Nephron progenitor cell (in vitro differentiated cells): ENCODE measurements at places on chromosomes 4 and X.
A peak's percentile ranks its signal among the peaks of the same experiment; 100 is the strongest.

DNA sequence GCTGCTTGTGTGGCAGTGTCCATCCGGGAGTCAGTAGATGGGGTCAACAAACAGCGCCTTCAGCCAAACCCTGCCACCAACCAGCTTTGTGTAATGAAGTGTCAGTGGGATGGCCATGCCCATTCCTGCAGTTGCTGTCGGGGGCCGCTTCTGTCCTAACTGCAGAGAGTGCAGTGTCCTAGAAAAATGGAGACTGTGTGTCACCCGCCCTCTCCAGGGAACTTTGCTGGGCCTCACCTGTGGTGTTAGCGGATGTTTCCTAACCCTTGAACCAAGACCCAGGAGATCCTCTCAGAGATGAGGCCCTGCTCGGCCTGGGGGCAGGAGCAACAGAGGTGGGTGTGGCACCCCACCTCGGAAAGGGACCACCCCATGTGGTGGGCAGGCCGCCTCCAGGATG, 35.3 kb upstream of the HGFAC start:
- no peak for DNase-seq

DNA sequence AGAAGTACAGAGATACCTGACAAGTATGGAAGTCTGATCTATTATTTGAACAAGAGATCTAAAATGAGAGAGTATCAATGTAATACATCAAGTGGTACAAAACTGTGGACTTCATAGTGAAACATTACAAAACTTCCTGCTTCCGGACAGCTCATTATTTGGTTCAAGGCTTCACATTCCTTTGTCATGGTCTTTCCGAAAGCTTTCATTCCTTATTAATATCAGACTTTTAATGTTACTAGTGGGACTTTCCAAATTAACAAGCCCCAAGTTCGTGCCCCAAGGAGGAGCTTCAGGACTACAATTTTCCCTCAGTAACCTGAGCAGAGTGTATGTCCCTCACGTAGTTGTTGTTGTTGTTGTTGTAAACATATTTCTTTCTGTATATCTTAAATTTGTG, 1.2 kb downstream of the CHIC2 start:
- DNase-seq = no peak

DNA sequence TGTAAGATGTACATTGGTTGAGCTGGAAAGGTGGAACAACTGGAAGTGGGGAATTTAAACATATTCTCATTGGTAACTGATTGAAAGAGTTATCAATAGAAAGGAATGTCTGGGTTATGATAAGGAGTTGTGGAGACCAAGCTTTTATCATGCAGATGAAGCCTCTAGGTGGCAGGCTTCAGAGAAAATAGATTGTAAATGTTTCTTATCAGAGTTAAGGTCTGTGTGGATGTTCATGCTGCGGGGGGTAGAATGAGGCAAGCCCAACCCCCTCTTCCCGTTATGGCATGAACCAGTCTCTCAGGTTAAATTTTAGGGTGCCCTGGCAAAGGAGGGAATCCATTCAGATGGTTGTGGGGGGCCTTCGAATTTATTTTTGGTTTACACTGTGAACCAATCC, 16.0 kb downstream of the ARSD start:
- DNase-seq = no peak

GRCh38 chrX:38675856-38676255, 114.5 kb downstream of the TSPAN7 start:
- no peak for DNase-seq

- no peak for DNase-seq
Measured at GRCh38 chrX:13923845-13924244, 105.8 kb downstream of the GEMIN8 start.

DNA sequence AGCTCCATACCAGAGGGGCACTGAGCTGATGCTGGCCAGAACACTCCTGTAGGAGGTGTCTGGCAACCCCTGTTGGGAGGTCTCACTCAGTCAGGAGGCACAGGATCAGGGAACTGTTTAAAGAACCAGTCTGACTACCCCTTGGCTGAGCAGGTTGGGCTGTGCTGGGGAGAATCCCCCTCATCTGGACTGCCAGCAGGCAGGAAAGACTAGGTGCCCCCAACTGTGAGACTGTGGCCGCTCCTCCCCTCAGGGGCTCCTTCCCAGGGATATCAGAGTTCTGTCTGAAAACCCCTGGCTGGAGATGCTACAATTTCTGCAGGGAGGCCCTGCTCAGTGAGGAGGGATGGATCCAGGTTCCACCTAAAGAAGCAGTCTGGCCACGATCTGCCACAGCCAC, 245.3 kb downstream of the MAPK10 start:
- DNase-seq = no peak

DNA sequence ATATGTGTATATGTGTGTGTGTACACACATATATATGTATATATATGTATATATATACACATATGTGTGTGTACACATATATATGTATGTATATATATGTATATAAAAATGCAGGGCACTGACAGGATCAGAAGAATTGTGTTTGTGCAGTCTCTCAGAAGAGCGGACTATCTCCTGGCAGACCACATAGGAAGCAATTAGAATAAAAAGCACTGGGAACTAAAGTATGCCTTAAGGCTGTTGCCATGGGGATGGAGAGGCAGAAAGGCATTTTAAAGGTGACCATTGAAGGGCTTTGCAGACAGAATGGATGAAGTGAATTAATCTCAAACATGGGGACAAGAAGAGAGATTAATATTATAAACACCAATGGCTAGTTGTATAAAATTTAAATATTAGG, 33.7 kb upstream of the USP51 start:
- no peak for DNase-seq

- DNase-seq = no peak
Measured at GRCh38 chr4:70946939-70947338, 44.8 kb downstream of the MOB1B start.

GRCh38 chrX:135384161-135384836, 37.4 kb upstream of the SMIM10L2A start:
- DNase-seq = no peak

DNA sequence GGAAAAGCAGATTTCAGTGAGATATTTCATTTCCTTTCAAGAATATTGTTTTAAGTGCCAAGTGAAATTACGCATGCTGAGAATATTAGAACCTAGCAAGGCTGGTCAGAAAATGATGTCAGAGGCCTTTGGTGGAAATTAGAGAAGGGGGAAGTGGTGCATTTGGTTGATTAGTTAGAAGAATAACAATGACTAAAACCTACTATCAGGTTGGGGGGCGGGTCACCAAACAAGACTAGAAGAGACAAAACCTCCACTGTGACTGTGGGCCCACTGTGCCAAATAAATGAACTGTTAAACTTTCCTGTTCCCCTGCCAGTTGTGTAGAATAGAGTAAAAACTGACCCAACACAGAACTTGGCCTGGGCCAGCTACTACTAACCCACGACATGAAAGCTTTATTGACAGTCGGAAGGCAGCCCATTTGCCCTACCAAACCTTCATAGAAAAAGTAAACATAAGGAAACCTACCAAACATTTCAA, 2.9 kb downstream of the RAPGEF2 start:
- peak; percentile 1 for DNase-seq

DNA sequence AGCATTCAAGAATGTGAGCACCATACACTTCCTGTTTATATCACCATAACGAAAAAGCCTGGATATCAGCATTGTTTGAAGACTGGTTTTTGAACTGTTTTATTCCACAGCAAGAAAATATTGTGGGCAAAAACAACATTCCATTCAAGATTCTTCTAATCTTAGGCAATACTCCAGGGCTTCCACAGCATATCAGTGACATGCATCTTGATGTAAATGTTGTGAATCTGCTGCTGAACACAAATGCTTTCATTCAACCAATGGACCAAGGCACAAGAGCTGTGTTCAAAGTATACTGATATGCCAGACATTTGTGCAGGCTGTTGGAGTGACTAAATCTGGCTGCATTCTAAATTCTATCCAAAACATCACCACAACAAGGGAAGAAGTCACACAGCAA, 260.1 kb upstream of the ETNPPL start:
- DNase-seq = no peak

DNA sequence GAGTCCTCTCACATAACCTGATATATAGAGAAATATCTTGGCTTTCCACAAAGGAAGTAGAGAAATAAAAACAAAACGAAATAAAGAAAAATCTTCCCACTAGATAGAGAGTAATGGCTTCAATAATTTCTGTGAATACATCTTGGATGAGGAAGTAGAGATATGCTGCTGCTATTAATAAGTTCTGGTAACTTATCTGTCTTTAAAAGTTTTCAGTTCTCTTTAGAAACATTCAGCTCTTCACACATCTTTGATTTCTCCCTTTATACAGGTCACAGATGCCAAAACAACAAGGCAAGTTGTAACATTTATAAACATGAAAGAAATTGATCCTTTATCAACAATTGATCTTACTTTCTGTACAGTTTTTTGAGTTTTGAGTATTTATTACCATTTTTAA, 615.8 kb downstream of the TRAM1L1 start:
- DNase-seq = no peak

GRCh38 chrX:40581336-40581920, 658 bp downstream of the ATP6AP2 start:
- DNase-seq = no peak

- no peak for DNase-seq
Measured at GRCh38 chr4:184265546-184266351, 48.1 kb upstream of the ENPP6 start.

DNA sequence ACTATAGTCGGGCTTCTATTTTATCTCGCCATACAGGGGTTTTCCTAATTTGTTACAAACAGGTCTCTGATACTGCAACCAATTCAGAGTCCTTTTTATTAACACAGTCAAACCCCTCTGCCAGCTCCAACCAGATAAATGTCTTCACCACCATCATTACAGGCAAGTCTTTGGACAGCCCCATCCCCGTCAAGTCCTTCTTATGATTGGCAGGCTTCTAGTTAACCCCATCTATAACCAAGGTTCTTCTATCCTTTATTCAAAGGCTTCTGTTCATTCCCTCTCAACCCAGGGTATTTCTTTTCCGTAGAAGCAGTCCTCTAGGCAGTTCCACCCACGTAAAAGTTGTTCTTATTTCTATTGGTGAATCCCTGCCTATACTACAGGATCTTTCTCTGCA, 29.9 kb upstream of the FOXR2 start:
- DNase-seq = no peak

DNA sequence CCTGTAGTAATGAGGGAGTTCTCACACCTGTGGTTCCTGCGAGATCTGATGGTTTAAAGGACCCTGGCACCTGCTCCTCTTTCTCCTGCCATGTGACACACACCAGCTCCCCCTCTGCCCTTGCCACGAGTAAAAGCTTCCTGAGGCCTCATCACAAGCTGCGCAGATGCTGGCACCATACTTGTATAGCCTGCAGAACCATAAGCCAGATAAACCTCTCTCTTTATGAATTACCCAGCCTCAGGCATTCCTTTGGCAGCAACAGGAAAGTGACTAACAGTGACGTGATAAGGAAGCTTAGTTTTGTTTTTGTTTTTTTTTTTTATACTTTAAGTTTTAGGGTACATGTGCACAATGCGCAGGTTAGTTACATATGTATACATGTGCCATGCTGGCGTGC, 130.9 kb downstream of the AFAP1 start:
- no peak for DNase-seq

GRCh38 chrX:42739741-42740140, 38.2 kb downstream of the PPP1R2C start:
- DNase-seq = no peak

DNA sequence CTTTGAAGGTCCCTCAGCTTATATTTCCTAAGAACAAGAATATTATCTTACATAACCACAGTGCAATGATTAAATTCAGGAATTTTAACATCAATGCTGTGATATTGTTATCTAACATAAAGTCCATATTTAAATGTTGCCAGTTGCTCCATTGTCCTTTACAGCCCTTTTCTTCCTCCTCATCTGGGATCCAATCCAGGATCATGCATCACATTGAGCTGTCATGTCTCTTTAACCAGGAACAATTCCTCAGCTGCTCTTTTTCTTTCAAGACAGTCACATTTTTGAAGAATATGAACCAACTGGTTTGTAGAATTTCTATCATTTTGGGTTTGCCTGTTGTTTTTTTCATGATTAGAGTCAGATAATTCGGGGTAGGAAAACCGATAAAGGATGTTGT, 12.0 kb downstream of the TMSB4X start:
- no peak for DNase-seq

DNA sequence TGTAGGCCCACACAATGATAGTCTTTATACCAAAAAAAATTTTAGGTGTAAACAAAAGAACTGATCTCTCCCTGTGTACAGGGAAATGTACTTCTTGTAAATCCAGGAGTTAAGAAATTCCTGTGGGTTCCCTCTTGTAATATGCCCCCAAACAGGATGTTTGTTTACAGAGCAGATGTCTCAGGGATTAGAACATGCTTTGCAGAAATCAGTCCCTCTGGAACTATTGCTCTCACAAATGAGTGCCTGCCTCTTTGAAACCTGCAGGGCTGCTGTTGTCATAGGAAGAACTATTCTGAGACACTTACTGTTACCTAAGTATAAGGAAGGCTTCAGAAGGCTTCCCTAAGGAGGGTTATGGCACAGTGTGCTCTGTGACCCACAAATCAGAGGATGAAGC, 35.6 kb downstream of the PAK3 start:
- no peak for DNase-seq

GRCh38 chrX:87140800-87141483, 376.7 kb upstream of the KLHL4 start:
- DNase-seq = no peak

DNA sequence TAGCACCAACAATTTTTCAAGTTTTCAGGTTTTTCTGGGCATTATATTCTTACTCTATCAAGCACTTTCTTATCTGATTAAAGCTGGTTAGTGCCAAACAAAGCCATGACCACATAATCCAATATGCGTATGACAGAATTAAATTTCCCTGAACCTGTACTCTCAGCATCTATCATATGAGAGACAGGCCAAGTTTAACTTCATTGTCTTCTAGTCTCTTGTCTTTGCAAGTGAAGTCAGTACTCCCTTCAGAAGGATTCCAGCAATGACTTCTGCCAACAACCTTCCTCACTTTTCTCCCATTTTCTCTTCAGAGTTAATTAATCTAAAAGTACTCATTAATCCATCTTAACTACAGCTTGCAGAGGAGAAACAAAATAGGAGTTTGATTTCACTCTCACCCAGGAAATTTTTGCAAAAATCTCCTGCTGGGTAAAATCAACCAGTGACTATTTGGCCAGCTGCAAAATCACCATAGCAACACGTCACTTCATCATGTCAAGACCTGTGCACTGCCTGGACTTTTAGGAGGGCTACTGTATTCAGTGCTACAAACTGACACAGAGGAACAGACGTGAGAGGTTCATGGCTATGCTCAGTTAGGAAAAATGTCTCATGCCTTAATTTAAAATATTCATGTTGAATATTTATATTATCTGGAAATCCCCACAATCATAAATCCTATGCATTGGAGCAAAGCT, 208.4 kb downstream of the ANTXR2 start:
- peak; percentile 2 for DNase-seq

GRCh38 chrX:130179170-130179569, 7.4 kb downstream of the RAB33A start:
- DNase-seq = no peak

GRCh38 chrX:43663173-43663572, 7.1 kb downstream of the MAOA start:
- DNase-seq = no peak

GRCh38 chrX:96147681-96148080, 537.0 kb upstream of the DIAPH2 start:
- DNase-seq = no peak

- DNase-seq = no peak
Measured at GRCh38 chr4:163651761-163652160, 157.3 kb downstream of the TMA16 start.
